ENCODE measurements at places on chromosomes 4 and X. TPM values are rescaled to one million over a fixed set of nuclear protein-coding genes. Genes with fewer than 3 reads are reported as not detected.

TMEM35A gene
- total RNA-seq: 2.8 TPM

- no peak for DNase-seq
Observed at GRCh38 chrX:115494161-115494560, 66.8 kb upstream of the PLS3 start.

SHOX gene
- total RNA-seq: 28.8 TPM

MAGEA9B gene
- not detected for total RNA-seq

- no peak for DNase-seq
Observed at GRCh38 chr4:6969826-6970800, 60.5 kb downstream of the TBC1D14 start.

STPG2 gene
- total RNA-seq: not detected

- DNase-seq: no peak
Observed at GRCh38 chrX:6460893-6461490, 73.9 kb downstream of the VCX3A start.

SULT1E1 gene
- not detected for total RNA-seq

GRCh38 chrX:148649145-148649795 is 148.9 kb downstream of the AFF2 start:
- no peak for DNase-seq

- no peak for DNase-seq
Observed at GRCh38 chrX:57445076-57445475, 146.7 kb upstream of the ZXDB start.

FABP2 gene
- total RNA-seq: not detected

- no peak for DNase-seq
Observed at GRCh38 chr4:138869165-138869564, 146.4 kb upstream of the NOCT start.

GRCh38 chrX:150879855-150880807 is 18.3 kb downstream of the CD99L2 start:
- DNase-seq: no peak

MMRN1 gene
- total RNA-seq: not detected

DUSP9 gene
- total RNA-seq: not detected

NSG1 gene
- not detected for total RNA-seq

GRCh38 chr4:23768541-23768940 is 121.3 kb downstream of the PPARGC1A start:
- DNase-seq: no peak

GRCh38 chr4:66433706-66434105 is 763.4 kb upstream of the EPHA5 start:
- DNase-seq: no peak

GRCh38 chr4:78953769-78954666 is 14.8 kb upstream of the PAQR3 start:
- no peak for DNase-seq

- DNase-seq: no peak
Observed at GRCh38 chr4:152399246-152399645, 136.6 kb downstream of the FBXW7 start.

DNA sequence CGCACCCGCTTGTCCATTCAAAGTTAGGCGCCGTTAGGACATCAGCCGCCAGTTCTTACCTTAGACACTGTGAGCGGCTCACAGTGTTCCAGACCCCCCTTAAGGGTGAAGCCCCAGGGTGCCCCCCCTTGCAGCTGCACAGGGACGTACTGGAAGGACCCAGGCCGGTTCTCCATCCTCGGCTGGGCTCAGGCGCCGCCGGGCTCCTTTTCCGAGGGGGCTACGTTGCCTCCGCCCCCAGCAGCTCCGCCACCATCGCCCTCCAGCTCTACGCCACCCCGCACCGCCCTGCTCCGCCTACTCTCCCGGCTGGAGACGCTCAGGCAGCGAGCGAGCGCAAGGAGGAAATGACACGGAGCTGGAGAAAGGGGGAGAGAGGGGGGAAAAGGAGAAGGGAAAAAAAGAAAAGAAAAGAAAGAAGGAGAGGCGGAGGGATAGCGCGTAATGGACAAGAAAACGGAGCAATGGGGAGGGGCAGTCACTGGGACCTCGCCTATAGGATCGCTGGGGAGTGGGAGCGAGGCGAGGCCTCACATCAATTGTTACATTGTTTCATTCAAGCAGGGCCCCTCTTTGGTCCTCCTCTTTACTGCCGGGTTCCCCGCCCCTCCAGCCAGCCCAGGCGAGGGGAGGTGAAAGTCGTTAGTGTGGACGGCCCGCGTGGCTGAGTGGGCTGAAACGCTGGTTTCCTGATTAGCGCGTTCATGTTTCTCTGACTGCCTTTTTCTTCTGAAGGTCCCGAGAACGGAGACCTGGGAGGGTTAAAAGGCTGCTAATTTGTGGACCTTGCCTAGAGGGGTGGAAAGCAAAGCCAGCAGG is at the start of gene SHROOM4:
TSS of gene SHROOM4 (minus strand) at position 352 of the 819 bp plus-strand sequence. CDS start at position 176, 176 bp downstream.
- no peak for DNase-seq

PWWP3B gene
- total RNA-seq: not detected

- DNase-seq: no peak
Observed at GRCh38 chr4:46986922-46987638, 6.3 kb downstream of the GABRA4 start.

- no peak for DNase-seq
Observed at GRCh38 chr4:24601121-24601520, 16.8 kb upstream of the DHX15 start.

- DNase-seq: no peak
Observed at GRCh38 chr4:138438608-138439007, 196.5 kb upstream of the SLC7A11 start.

DNA sequence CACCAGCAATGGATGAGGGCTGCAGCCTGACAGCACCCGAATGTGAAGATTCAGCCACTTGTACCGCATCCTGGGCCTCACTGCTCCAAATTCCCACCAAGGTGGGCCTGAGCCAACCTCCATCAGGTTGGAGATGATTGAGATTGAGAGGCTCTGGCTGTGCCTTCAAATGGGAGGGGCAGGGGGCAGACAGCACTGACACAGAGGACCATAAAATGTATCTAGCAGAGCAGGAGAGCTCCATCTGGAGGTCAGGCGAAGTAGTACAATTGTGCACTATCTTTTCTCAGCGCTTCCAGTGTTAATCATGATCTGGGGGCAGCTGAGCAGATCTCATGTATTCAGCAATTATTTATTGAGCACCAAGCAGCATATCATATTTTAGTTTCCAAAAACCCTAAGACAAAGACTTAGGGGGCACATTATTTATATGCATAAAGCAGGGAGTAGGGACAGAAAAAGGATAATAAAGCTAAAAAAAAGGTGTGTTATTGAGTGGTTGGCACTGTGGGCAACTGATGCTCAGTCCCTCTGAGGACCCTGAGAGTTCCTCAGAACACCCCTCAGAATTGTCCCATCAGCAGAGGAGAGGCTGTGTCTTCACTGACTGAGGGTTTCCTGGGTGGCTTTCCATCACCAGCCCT is 31.6 kb upstream of the C1QTNF7 start:
- DNase-seq: peak; percentile 42

GPR50 gene
- not detected for total RNA-seq

GRCh38 chr4:109690690-109691410 is 12.4 kb downstream of the CASP6 start:
- DNase-seq: no peak

GRCh38 chr4:82823062-82823461 is 24.5 kb upstream of the SCD5 start:
- DNase-seq: peak; percentile 45

- DNase-seq: no peak
Observed at GRCh38 chrX:32673193-32673592, 538.2 kb downstream of the DMD start.

DNA sequence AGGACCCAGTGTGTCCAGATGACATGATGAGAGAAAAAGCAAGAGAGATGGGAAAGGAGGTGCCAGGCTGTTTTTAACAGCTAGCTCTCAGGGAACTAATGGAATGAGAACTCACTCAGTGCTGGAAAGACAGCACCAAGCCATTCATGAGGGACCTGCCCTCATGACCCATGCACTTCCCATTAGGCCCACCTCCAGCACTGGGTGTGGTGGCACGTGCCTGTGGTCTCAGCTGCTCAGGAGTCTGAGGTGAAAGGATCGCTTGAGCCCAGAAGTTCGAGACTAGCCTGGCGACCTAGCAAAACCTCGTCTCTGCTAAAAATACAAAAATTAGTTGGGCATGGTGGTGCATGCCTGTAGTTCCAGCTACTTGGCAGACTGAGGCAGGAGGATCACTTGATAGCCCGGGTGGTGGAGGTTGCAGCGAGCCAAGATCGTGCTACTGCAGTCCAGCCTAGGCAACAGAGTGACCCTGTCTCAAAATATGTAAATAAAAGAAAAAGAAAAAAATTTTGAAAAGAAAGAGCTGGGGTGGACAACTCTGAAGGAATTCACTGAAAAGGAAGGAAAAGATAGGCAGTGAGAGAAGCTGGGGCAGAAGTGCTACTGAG is 50.9 kb downstream of the FAM193A start:
- DNase-seq: no peak

- DNase-seq: peak; percentile 3
Observed at GRCh38 chr4:22410645-22411247, 105.1 kb downstream of the ADGRA3 start.

GRCh38 chr4:85777908-85778631 is 303.1 kb downstream of the ARHGAP24 start:
- DNase-seq: no peak

DNA sequence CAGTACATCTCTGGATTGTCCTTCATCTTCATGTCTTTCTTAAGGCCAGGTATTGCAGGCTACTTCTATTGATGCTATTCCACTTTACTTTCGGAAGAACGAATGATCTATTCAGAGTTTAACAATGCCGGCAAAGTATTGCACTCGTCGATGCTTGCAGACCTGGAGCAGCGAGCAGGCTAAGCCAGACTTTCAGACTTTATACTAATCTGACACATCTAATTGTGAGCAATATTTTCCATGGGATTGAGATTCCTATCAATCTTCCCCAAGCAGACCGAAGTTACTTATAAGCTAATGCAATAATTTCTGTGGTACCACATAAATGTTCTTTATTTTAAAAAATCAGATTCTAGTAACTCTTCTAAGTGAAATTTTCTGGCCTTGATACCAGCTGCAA is 1.6 kb downstream of the EMCN start:
- no peak for DNase-seq

HPGD gene
- total RNA-seq: not detected

F8A2 gene
- total RNA-seq: not detected

SH3BGRL gene
- total RNA-seq: 85.9 TPM

GRCh38 chrX:14084466-14084865 is 54.8 kb upstream of the GEMIN8 start:
- DNase-seq: no peak

HCCS gene
- total RNA-seq: 46.7 TPM

GRCh38 chr4:9880406-9881197 is 99.2 kb downstream of the DRD5 start:
- DNase-seq: no peak

DNA sequence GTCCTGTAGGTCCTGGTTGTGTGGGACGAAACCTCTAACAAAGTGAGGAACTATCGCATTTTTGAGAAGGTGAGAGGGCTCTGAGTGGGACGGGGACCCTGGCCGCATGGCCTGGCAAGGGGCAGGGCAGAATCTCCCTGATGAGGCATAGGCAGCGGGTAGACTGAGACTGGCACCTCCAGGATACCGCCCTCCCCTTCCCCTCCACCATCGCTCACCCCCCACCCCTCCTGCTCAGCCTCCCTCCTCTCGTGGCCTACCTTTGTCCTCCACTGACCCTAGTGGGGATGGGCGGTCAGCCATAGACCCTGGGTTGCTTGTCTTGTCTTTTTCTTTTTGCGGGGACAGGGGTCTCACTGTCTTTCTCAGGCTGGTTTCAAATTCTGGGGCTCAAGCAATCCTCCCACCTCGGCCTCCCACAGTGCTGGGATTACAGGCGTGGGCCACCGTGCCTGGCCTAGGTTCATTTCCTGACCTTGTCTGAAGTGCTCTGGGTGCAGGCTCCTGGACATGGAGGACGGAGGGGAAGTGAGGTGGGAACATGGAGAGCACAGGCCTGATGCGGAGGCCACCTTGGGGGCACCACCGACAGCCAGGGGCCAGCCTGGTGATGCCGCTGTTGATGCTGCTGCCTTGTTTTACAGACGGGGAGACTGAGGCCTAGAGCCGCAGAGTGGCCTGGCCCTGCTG is 10.5 kb upstream of the ADD1 start:
- DNase-seq: no peak

GRCh38 chr4:112426416-112426815 is 89.6 kb downstream of the NEUROG2 start:
- no peak for DNase-seq

SSX2 gene
- not detected for total RNA-seq

CXCL8 gene
- total RNA-seq: 0.67 TPM

- DNase-seq: no peak
Observed at GRCh38 chrX:41946235-41946634, 22.9 kb upstream of the CASK start.

- peak; percentile 43 for DNase-seq
Observed at GRCh38 chrX:49041744-49042580, 1.2 kb downstream of the TFE3 start.

- DNase-seq: peak; percentile 95
Observed at GRCh38 chr4:126850286-126850685, 782.5 kb upstream of the INTU start.

DNA sequence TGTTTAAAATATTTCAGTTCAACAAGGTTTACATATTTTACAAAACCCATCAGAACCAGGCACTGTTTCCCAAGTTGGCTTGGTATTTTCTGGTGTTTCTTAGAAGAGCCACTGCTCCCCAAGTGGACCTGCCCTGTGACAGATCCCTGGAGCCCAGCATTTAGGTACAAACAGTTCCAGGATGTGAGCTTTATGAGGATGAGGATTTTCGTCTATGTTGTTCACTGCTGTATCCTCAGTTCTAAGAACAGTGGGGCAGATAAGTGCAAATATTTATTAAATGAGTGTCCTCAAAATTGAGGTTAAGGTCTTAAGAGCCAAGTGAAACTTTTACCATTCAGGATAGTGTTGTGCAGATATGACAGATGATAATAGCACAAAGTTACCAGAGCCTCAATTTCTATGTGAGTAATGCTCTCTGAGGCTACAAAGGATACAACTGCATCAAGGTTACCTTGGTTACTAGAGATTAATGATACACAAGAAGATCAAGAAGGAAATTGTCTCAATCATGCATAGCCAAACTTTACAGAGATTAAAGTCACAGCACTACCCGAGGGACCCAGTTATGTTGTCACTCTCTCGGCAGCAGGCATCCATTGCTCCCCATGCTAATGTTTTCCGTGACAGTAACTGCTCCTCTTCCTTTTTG is 37.5 kb downstream of the ANXA3 start:
- DNase-seq: no peak

DNA sequence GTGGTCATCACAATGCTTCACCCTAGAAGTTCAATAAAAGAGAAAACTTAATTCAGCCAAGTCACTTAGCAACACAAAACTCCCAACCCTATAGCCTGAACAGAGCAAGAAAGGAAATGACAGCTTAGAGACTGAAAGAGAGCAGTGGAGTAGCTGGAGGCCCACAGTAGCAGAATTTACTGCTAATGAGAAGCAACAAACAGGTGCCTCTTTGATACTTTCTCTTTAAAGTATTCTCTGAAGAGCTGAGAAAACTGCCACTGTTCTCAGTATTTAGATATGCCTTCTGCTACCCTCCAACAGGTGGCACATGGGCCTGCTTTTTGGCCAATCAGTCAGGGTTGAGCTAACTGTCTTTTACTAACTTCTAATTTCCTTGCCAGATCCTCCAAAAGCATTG is 240.0 kb downstream of the GPC3 start:
- DNase-seq: no peak
